Muscle of leg (tissue), 16 donors: ENCODE measurements at places on chromosomes 11 and 22.

- DNase-seq = no peak
Observed at GRCh38 chr22:29375398-29376076, 12.8 kb downstream of the AP1B1 start.

GRCh38 chr11:28242596-28242995 lies 134.4 kb downstream of the METTL15 start:
- peak; percentile 11 for DNase-seq

- peak; percentile 38 for DNase-seq
Observed at GRCh38 chr11:79342686-79343085, 98.1 kb downstream of the TENM4 start.

- DNase-seq = no peak
Observed at GRCh38 chr11:72250661-72251464, 6.9 kb upstream of the PHOX2A start.

DNA sequence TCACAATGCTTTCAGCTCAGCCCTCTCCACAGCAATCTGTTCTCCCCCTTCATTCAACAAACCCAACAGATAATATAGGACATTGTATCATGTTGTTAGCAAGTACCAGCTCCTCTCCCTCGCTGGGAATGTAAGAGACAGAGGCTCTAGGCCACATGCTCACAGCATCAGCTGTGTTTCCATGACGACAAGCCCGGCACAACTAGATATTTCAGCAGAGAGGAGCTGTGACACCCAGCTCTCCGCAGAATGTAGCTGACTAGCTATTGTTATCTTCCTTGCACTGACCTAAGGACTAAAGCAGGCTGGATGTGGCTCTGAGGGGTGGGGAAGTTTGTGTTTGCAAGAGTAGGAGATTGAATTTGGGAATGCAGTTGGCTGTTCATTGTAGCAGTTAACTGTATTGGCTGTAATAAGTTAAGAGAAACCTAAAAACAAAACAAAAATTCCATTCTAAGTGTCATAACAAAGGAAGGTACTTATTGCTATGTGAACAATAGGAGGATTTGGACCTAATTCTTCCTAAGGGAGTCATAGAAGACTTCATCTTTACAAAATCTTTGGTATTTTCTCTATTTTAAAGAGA lies 28.0 kb upstream of the RRAS2 start:
- DNase-seq = peak; percentile 86

- DNase-seq = no peak
Observed at GRCh38 chr11:76543006-76543703, 98.3 kb downstream of the EMSY start.

GRCh38 chr11:120657306-120658070 lies 145.9 kb downstream of the GRIK4 start:
- DNase-seq = no peak

GRCh38 chr11:127677660-127678425 lies 677.3 kb upstream of the KIRREL3 start:
- no peak for DNase-seq

- no peak for DNase-seq
Observed at GRCh38 chr11:118201966-118202365, 22.8 kb downstream of the JAML start.

DNA sequence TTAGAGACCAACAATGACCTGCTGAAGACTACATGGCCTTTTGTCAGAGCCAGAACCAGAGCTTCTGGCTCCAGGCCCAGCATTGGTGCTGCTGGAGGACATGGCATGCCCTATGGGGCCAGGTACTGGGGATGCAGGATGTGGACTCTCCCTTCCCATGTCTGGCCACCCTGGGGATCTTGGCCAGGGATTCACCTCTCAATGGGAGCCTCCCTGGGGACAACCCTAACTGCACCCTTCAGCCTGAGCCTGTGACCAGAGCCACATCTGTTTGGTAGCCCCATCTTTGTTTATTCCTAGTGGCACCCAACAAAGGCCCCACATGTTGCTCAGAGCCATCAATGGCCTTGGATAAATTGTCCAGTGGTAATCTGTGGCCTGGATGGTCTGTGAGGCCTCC lies 5.8 kb downstream of the KLHL35 start:
- DNase-seq = no peak

- peak; percentile 55 for DNase-seq
Observed at GRCh38 chr11:23604966-23605365, 744.7 kb upstream of the CCDC179 start.

- no peak for DNase-seq
Observed at GRCh38 chr11:123434262-123434661, 4.2 kb downstream of the GRAMD1B start.

- DNase-seq = no peak
Observed at GRCh38 chr11:69931060-69931910, 112.1 kb upstream of the FGF3 start.

- peak; percentile 3 for DNase-seq
Observed at GRCh38 chr11:43393765-43394355, 35.1 kb downstream of the TTC17 start.

DNA sequence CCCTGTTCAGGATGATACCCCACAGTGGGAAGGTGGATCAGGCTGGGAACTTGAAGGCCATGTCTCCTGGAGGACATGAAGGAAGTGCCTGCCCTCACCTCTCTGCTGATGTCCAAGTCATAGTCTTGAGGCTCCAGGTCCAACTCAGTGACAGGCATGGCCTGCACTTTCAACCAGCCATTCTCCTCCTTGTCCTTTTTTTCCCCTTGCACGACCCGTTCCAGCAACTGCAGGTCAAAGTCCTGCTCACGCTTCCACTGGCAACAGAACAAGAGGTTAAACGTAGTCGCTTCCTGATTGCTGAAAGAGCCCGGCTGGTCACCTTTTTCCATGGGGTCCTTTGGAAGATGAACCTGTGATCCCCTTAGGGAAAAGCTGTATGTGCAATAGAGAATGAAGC lies 47.7 kb downstream of the C11orf58 start:
- no peak for DNase-seq

DNA sequence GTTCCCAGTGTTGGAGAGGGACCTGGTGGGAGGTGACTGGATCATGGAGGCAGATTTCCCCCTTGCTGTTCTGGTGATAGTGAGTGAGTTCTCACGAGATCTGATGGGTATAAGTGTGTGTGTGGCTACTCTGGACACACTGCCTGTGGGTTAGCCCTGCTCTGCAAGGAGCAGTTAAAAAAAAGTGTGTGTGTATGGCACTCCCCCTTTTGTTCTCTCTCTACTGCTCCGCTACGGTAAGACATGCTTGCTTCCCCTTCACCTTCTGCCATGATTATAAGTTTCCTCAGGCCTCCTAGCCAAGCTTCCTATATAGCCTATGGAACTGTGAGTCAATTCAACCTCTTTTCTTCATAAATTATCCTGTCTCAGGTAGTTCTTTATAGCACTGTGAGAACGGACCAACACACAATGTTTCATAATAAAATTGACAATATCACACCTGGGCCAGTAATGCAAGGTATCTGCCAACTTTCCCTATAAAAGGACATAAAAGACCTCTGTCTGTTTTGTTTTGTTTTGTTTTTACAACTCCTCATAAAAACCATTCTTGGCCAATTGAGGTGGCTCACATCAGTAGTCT lies 20.2 kb downstream of the CLTCL1 start:
- DNase-seq = no peak

GRCh38 chr11:132036746-132037466 lies 666.5 kb downstream of the NTM start:
- DNase-seq = no peak

DNA sequence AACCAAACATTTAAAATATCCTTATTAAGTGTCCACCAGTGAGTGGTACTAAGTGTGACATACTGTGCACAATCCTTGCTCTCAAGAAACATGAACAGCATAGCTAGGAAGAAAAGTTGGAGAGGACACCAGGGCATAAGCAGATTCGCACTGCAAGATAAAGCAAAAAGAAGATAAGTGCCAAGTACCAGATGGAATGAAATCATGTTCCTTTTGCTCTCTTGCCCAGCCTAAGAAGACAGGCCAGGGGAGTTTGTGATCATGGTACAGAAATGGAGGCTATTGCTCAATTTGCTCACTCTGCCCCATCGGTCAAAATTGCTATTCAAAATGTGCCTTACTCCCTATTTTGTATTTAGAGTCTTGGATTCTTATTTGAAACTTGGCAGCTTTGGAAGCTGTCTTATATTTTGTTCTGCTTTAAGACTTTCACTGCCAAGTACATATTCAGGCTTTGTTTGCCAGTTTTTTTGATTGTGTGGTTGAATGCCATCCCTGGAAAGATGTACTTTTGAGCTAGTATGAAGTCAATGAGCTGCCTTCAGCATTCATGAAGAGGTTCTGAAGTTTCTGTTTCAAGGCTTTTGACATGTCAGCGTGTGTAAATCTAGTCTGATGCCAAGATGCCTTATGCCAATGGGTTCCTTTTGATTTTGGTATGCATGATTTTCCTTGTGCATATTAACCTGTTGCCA lies 90.3 kb downstream of the PAX6 start:
- DNase-seq = peak; percentile 4

DNA sequence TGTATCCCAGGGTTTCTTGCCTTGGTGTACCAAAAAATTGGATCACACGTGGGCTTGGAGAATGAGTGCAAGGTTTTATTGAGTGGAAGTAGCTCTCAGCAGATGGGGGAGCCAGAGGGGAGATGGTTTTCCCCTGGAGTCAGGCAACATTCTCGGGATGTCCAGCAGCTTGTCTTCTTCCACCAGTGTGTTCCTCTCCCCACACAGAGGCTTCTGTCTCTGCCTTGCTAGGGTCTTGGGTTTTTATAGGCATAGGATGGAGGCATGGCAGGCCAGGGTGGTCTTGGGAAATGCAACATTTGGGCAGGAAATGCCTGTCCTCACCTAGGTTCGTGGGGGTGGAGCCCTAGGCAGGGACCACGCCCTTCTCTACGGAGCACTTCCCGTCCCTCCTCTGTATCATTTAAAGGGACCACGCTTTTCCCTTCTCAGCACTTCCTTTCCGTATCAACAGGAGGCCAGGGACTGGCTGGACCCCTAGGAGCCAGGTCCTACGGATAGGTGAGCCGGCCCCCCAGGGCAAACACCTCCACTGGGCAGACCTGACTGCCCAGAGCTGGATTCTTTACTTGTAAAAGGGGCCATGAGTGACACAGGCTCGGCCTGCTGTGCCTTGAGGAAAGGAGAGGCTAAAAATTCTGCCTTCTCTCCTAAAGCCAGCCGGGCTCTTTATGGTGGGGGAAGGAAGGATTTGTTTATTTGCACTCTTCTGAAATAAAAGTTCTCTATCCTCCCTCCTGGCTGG lies 55.3 kb upstream of the CCDC188 start:
- peak; percentile 84 for DNase-seq

DNA sequence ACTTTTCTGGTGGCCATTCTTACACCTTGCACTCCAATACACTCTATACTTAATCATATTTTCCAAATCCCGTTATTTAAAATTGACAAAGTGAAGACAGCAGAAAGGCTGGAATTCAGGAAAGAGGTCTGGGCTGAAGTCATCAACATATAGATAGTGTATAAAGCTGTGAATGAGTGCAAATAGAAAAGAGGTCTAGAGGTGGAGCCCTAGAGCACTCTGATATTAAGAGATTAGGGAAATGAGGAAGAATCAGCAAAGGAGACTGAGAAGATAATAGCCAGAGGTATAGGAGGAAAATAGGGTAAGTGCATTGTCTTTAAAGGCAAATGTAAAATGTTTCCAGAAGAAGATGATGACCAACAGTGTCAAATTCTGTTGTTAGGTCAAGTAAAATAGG lies 7.9 kb downstream of the CTR9 start:
- DNase-seq = no peak

GRCh38 chr11:9711454-9712307 lies 47.8 kb downstream of the SWAP70 start:
- DNase-seq = no peak

DNA sequence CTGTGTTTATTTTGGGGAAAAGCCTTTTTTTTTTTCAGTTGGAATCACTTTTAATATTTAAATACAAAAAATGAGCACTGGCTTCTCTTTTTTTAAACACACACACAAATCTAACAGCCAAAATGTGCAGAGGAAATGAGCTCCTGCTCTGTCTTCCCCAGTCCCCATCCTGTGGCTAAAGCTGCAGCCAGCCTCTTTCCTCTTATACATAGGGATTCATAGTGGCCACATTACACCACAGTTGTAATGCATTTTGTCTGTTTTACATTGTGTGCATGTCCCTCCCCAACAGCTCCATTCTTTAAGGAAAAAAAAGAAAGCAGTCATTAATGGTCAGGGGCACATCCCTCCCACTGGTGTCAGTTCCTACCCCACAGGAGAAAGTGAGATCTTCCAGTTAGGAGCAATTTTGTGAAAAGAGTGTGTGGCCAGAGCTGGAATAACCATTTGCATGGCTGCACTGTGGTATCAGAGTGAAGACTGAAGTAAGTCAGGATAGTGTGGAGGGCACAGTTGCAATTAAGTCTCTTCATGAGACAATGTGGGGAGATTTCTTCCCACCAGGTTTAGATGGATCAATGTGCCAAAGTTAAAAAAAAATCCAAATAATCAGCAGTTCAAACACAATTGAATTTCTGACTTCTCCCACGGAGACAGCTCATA lies 220.6 kb downstream of the TMEM135 start:
- peak; percentile 28 for DNase-seq

DNA sequence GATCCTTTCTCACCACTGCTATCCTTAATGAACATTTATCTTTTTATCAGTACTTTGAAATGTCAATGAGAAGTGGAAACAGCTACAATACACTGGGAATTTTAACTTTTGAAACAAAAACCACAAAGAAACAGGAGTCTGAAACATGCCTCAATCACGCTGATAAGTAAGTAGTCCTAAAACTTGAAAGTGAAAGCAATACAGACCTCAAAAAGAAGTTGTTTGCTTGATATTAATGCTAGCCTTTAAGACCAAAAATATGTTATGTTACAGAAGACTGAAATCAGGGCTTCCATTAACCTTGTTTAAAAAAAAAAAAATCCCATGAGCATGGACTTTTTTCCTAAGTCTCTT lies 21.3 kb downstream of the PHF21A start:
- peak; percentile 15 for DNase-seq

DNA sequence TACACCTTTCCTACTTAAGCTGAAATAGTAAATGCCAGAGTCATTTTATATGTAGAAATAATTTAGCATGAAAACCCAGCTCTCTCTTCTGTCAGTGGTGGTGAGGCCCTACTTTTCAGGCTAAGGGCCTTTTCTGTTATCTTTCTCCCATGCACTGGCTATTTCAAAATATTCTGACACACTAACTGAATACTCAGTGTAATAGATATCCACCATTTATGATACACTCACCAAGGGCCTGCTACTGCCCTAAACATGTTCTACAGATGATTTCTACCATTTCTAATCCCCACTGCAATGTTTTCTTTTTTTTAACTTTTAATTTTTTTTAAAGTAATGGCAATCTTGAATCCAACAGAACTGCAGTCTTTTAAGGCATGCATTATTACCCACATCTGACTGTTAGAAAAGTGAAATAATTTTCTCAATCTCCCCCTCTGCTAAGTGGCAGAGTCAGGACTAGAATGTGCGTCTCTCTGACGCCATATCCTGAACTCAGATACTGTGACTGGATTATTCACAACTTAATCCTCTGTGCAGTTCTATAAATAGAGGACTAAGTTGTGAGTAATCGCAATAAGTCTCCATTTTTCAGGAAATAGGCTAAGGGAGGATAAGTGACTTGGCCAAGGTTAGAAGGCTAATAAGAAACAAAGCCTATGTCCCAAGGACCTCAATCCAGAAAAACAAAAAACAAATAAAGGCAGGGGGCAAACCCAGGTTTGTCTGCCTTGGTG lies 44.0 kb downstream of the GRAMD1B start:
- peak; percentile 11 for DNase-seq
